ENCODE measurements at places on chromosomes 3 and 15. TPM values are rescaled to one million over a fixed set of nuclear protein-coding genes. Genes with fewer than 3 reads are reported as not detected.

Gene TMEM212
- total RNA-seq, result not detected

Gene CSPG4
- total RNA-seq, result under 0.01 TPM

Gene PLCB2
- 123 TPM for total RNA-seq

Gene GP9
- total RNA-seq, result 4.0 TPM

Gene RLBP1
- total RNA-seq, result not detected

Gene SIDT1
- 15.1 TPM for total RNA-seq

Gene SORD
- total RNA-seq, result 25.9 TPM

Gene SAXO2
- under 0.01 TPM for total RNA-seq
